ENCODE measurements at places on chromosomes 1 and 21. TPM values are rescaled to one million over a fixed set of nuclear protein-coding genes. Genes with fewer than 3 reads are reported as not detected.

- DNase-seq: peak; percentile 58
Measured at GRCh38 chr21:45209046-45209445, 78.6 kb downstream of the POFUT2 start.

DNA sequence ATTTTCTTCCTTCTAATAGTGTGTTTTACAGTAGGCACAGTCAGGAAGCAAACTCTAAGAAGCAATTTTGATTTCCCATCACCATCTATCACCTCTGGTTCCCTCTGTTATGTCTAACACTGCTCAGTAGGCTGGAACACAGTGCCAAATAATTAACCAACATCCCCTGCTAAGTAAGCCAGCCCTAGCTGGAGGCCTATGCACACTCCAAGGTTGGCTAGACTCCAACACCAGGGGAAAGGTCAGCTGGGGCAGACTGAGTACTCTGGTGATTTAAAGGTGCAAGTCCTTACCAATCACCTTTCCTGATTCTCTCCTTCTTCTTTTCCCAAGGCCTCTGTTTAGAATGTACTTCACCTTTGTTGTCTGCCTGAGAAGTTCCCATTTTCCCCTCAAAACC, 46.5 kb upstream of the BEND5 start:
- no peak for DNase-seq

DNA sequence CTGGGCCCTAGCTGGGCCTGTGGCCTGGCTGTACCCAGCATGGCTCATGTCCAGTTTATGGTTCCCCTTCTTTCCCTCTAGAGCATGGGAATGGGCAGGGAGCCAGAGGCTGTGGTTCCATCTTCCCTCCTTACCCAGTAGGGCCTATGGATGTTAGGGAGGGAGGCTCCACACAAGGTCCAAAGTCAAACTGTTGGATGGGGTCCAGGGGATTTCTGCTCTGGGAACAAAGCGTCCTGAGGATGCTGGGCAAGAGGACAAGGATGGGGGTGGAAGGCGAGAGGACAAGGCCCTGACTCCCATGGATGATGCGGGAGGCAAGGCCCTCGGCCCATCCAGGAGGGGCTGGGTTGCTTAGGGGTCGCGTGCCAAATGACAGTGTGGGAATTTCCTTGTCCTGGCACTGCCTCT, 17.3 kb downstream of the CSF1 start:
- peak; percentile 57 for DNase-seq

- peak; percentile 17 for DNase-seq
Measured at GRCh38 chr1:152869808-152870419, 8.2 kb upstream of the SMCP start.

RGS1 gene
- not detected for total RNA-seq

EMC1 gene
- 92.9 TPM for total RNA-seq

CYP4Z1 gene
- total RNA-seq: not detected

TMEM269 gene
- total RNA-seq: 0.07 TPM
